Right ventricle myocardium superior (tissue), 1 donor: ENCODE measurements at places on chromosomes 16 and 17. TPM values are rescaled to one million over a fixed set of nuclear protein-coding genes. Genes with fewer than 3 reads are reported as not detected.

DNA sequence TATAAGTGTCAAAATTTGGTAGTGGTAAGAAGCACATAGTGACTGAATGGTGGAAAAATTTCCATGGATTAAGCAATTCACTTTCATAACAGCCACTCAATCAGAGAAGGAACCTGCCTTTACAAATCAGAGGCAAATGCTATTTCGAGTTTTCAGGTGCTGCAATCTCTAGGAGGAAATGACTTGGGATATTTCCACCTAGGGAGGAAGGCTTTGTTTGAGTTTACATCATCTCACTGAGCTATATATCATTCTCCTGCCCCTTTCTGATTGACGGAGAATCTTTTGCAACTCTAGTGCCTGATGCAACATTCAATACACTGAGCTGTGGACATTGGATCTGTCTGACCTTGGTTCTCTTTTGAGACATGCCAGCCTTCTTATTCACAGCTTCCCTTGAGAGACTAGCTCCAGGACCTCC lies 26.3 kb downstream of the MARCHF10 start:
- no peak for DNase-seq

DNA sequence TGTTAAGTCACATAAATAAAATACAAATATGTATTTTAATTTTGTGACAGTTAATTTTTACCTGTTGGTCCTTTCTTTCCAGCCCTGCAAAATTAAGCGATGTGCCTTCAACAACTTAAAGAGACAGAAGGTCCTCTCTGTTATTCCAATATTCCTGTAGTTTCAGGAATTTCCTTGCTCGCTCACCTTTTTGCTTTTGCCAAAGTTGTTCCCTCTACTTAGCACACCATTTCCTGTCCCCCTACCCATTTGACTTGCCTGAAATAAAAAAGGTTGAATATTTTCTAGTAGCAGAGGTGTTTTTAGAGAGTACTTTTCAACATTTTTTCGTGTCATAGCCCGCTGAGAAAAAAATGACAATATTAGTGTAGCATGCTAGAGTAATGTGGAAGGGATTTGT lies 556 bp upstream of the MYH2 start:
- no peak for DNase-seq

DNA sequence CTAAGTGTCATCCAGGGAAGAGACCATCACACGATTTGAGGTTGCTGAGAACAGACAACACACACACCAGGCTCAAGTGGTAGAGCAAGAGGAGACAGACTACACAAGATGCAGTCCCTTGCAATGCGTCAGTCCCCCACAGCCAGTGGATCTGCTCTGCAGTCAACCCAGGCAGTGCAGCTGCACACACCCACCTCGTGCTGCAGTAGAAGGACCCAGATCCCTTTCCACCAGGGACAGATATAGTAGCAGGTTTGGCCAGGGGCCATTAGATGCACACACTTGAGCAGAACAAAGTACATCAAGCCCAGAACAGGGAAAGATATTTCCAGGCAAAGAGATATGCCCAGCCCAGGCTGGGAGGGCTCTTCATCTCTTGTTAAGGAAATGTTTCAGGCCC lies 112.9 kb downstream of the GRIN2A start:
- peak; percentile 67 for DNase-seq

DNA sequence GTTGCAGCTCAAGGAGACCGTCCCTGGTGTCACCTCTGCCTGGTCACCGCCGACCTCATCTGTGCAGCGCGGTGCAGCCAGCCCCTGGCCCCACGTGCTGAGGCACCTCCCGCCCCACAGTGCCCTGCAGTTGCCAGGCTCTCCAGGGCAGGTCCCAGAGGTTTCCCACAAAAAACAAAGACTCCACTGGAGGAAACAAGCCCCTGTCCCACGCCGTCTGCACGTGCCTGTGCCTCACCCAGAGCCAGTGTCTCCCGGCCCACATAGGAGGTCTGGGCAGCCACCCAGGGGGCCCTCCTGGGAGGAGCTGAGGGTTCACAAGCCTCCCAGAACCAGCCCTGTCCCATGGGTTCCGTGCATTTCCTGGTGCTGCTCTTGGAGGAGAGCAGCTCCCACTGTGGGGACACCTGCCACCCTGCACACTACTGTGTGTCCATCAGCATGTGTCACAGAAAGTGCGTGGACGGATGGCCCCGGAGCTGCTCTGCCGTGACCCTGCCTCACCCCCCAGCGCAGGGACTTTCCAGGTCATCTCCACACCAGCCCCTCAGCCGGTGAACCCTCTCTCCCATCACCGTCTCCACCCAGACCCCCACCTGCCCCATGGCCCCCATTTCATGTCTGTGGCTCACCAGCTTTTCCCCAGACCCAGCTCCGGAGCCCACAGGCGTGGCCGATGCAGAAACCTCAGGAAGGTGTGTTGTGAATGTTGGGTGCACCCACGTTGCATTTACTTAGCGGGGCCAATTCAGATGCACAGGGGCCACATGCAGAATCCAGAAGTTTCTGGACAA lies 17.0 kb upstream of the CDH15 start:
- DNase-seq, result no peak

- DNase-seq, result no peak
Observed at GRCh38 chr17:61635913-61636432, 45.0 kb upstream of the NACA2 start.

DNA sequence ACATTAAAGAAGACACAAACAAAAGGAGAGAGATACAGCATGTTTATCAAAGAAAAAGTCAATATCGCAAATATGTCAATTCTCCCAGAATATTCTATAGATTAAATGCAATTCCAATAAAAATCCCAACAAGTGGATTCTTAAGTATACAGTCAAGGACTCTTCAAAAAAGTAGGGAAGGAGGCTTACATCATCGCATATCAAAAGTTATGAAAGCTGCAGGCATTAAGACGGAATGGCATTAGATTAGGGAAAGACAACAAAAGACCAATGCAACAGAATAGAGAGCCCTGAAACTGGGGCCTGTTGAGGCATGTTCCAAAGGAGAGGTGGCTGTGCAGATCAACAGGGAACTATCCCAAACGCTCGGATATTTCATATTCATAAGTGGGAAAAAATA lies 76.0 kb downstream of the MARCHF10 start:
- no peak for DNase-seq

- DNase-seq, result no peak
Observed at GRCh38 chr16:17259751-17260270, 210.9 kb downstream of the XYLT1 start.

CSH2 gene
- total RNA-seq, result not detected

ABI3 gene
- 5.5 TPM for total RNA-seq

SKAP1 gene
- total RNA-seq, result 0.70 TPM

UBALD1 gene
- total RNA-seq, result 27.5 TPM

GCGR gene
- total RNA-seq, result not detected
